ENCODE measurements at places on chromosomes 12 and 14. TPM values are rescaled to one million over a fixed set of nuclear protein-coding genes. Genes with fewer than 3 reads are reported as not detected.

GZMB gene
- not detected for total RNA-seq

SYNE3 gene
- total RNA-seq: 0.18 TPM

DPPA3 gene
- not detected for total RNA-seq

RIMBP2 gene
- total RNA-seq: not detected

CLEC6A gene
- not detected for total RNA-seq

CMA1 gene
- not detected for total RNA-seq

SLCO1B3 gene
- total RNA-seq: 15.3 TPM

TMEM233 gene
- total RNA-seq: 0.06 TPM

SERPINA1 gene
- 3.1 TPM for total RNA-seq

Data from A549 treated with RU486 at 1 μM for 4 hours (cell line).